Stimulated activated CD8-positive, alpha-beta memory T cell treated with anti-CD3 and anti-CD28 coated beads, Interleukin-4, amount 100 ng/mL, for 4 hours (primary cell): ENCODE measurements at places on chromosomes 6 and 20.
A peak's percentile ranks its signal among the peaks of the same experiment; 100 is the strongest.

GRCh38 chr6:156378853-156379252 lies 398.3 kb upstream of the ARID1B start:
- DNase-seq, result no peak

DNA sequence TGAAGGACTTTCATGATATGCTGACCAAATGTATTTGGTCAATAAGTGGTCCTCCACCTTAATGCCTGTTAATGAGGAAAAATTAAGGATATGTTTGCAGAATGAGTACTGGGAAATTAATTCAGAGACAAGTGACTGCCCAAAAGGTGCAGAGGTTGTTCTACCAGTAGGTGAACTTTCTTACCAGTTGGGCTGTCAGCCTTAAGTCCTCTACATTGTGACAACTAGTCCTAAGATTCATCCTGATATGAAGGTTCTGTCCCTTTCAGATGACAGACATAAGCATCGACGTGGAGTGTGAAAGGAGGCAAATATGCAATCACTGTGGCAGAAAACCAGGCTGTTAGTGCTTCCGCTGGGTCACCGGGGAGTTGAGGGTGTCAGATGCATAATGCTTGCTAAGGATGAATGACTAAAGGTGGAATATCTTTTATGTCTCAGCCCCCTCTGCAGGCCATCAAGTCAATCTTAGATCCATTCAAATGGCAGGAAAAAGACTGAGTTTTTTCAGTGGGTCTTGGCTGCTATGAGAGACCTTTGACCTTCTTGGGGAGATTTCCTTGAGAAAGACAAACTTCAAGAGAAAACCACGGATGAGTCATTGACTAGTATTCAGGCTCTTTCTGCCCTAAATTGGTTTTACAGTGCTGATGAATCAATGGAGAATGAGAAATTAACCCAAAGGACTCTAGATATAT lies 226.0 kb downstream of the TPBG start:
- DNase-seq, result no peak

DNA sequence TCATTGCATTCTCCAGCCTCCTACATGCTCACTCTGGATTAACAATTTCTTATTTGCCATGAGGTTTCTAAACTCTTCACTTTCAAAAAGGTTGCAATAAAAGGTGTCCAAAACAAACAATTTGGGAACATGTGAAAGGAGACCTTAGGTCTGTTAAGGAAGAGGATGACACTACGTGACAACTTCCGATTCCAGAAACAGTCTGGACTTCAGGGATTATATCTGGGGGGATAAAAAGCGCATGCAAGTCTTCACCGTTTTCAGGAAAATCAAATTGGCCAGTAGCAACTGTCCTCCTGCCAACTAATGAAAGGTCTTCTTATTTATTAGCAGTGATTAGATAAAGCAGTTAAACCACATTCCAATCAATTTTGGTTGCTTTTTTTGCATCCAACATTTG lies 1.8 kb downstream of the ZDHHC14 start:
- no peak for DNase-seq

GRCh38 chr20:37627060-37627766 lies 66.6 kb upstream of the CTNNBL1 start:
- DNase-seq, result no peak

GRCh38 chr6:13486679-13487121 lies 700 bp downstream of the GFOD1 start:
- DNase-seq, result peak; percentile 46

GRCh38 chr6:134787261-134787877 lies 162.5 kb downstream of the ALDH8A1 start:
- no peak for DNase-seq

DNA sequence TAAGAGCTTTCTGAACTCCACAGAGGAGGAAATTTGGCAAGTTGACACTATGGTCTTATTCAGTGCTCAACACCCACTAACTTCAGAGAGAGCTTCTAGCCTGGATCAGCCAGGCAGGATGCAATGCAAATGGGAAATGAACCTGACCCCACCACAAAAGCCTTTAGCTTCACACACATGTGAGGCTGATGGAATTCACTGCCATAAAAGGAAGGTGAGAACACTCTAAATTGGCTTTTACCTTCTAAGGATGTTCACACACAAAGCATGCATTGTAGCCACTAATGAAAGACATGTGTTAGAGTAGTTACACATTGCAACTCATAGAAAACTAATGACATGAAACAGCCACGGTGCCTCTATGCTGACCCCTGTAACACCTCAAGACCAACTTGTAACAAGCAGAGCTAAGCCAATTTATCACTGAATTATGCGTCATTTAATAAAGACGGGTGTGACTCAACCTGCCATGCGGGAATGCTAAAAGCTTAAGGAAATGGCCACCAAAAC lies 262.1 kb downstream of the HACE1 start:
- no peak for DNase-seq

DNA sequence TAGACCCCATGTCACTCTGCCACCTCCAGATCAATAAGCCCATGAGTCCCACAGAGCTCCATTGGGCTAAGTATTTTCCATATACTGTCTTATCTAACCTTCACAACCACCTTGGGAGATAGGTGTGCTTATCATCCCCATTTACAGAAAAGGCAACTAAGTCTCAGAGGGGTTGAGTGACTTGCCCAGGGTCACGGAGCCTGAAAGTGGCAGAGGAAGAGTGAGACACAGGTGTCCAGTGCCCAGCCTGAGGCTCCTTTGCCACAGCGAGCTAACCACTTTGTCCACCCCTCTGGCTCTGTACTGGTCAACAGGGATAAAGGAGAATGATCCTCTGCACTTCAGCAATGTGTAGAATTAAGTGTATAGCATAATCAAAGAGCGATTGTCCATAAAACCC lies 124.5 kb downstream of the GMDS start:
- no peak for DNase-seq

GRCh38 chr6:164419099-164419498 lies 890.3 kb downstream of the C6orf118 start:
- no peak for DNase-seq

- no peak for DNase-seq
Observed at GRCh38 chr6:46888031-46888430, 33.7 kb downstream of the ADGRF5 start.

DNA sequence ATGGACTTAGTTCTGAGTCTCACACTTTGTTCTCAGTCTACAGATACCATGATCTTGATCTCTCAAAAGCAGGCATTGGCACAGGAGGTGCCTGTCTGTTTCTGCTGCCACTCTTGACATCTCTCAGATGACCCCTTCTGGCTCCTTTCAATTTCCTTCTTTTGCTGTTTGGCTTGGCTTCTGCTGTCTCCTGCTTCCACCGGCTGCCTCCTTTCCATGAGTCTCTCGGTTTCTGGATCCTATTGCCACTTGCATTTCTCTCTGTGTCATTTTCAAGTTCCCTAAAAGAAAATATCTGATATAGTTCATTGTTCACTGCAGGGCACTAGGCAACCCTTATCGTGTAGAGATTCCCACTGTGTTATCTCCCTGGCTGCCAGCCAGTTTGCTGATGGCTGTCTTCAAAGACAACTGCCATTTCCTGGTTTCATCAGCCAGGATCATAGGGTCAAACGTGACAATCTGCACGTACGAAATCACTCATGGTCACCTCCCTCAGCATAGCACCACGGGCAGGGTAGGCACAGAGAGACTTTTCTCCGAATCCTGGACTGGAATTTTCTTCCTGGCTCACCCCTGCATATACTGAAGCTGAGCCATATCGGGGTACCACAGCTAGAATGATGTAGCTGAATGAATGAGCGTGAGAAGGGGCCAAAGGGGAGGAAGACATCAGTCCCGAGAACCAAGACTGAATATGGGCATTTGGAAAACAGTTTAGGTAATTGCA lies 144.6 kb upstream of the TMEM170B start:
- DNase-seq, result no peak

DNA sequence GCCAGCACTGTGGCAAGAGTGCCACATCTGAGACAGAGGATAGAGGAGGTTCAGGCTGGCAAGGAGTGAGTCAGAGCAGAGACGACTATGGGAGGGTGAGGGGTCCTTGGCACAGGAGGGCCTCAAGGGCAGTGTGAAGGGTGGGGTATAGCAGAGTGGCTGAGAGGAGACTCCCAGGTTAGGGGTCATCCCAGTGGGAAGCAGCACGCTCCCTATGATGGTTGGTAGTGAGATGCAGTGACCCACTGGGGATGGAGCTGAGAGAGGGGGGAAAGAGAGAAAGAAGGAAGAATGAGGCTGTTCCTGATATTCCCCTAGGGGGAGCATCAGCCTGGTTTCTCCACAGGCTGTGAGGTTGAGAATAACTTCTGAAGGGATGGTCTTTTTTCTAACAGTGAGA lies 97.3 kb downstream of the INSM1 start:
- DNase-seq, result no peak

DNA sequence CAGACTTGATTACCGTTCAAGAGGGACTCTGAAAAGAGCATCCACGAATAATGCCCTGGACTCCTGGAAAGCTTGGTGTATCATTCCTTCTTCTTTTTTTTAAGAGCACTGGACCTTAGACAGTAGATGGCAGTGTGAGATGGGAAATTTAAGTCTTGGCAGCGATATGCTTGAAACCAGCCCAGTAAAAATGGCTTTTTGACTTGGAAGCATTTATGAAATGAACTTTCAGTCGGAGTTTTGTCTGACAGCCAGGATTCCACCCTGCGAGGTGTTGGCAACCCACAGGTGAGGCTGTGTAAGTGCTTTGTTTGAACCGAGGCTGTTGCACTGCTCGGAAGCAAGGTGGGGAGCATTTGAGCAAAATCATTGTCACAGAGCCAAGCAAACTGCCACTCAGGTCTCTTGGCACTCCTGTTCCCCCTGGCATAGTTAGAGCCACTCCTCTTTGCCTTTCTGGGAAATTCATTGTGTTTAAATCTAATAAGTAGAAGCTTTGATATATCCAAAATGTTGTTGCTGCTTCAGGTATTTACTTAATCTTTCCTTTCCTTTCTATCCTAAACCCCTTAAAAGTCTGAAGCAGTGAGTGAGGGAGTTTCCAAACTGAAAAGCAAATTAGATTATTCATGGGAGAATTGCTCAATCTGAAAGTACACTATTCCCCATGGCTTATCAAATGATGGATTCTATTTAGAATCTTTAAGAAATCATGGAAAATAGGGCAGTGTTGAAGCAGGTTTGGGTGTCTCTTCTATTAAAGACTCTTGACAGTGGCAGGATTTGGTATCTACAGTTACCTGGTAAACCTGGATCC lies 272.8 kb upstream of the SLC35B3 start:
- DNase-seq, result no peak

DNA sequence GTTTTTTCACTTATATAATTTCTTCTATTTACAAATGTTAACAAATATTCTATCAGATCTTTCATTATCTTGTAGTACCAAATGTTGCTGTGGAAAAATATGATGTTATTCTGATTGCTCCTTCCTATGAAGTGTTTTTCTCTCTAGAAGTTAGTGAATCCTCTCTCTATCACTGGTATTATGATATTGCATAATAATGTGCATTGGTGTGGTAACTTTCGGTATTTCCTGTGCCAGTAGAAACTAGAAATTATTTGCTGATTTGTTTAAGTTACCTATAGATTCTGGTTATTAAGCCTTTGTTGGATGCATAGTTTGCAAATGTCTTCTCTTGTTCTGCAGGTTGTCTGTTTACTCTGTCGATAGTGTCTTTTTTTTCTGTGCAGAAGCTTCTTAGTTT lies 342.5 kb downstream of the CENPW start:
- no peak for DNase-seq

DNA sequence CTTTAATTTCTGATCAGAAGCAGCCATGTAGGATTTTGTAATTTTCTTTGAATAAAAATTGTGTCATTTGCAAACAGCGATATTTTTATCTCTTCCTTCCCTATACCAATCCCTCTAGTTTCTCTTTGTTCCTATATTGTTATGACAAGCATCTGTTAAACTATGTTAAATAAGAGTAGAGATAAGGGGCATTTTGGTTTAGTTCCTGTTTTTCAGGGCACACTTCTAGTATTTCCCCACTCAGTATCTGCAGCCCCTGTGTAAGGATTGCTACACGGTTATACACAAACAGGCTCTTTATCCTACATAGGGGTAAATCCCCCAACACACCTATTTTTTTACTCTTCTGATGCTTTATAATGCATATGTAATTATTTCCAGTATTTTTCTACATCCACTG lies 42.1 kb downstream of the TRERF1 start:
- DNase-seq, result no peak
